ENCODE measurements at places on chromosomes 6 and 20.

- DNase-seq = no peak
These were observed 35.3 kb downstream of the EFCAB8 start for GRCh38 chr20:32894026-32894483.

DNA sequence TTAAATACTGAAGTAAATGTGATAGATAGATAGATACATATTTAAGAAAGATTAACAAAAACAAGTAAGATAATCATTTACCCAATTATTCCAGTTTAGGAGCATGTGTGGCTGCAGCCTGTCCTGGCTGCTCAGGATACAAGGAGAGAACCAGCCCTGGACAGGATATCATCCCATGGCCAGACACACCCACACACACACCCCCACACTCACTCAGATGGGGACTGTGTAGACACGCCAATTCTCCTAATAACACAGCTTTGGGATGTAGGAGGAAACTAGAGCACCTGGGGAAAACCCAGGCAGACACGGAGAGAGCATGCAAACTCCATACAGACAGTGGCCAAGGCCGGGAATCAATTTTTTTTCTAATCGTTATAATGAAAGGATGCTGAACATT, 45.6 kb downstream of the GFOD1 start:
- no peak for DNase-seq

DNA sequence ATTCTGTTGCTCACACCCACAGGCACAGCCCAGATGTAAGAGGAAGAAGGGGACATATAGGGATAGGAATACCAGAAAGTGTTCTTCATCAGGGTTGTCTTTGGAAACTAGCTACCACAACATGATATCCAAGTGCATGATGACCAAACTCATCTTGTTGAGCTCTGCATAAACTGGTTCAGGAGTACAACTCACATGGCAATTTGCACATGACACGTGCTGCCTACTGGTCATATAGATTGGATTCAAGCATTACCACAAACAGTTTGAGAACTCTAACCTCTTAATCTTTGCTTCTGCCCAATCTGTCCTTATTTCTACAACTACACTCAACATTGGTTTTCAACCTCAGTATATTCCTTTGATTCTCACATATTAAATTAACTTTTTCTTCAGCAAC, 184.7 kb upstream of the PCSK2 start:
- no peak for DNase-seq

GRCh38 chr6:74115674-74116073, 419.7 kb downstream of the CD109 start:
- no peak for DNase-seq

GRCh38 chr6:169070506-169071176, 183.0 kb downstream of the THBS2 start:
- DNase-seq = no peak
